ENCODE measurements at places on chromosomes 7 and 10.
A peak's percentile ranks its signal among the peaks of the same experiment; 100 is the strongest.

DNA sequence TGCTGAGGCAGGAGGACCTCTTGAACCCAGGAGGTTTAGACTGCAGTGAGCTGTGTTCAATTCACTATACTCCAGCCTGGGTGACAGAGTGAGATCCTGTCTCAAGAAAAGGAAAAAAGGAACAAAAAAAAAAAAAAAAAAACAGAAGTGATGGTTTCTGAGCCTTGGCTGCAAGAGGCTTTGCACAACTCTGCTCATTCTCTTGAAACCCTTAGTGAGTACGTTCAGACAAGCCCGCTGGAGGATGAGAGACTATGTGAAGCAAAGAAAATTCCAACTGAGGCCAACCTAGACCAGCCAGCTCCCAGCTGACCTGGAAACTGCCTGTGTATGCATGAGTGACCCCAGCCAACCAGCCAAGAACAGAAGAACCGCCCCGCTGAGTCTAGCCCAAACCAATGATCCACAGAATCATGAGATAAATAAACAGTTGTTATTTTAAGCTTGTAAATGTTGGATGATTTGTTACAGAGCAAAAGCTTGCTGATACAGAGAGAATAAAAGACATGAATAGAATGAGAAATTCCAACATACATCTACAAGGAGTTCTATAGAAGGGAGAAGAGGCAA is 50.6 kb upstream of the FZD9 start:
- H3K4me3 ChIP-seq: no peak overlapping the region
- H3K27ac ChIP-seq: no peak overlapping the region
- H3K36me3 ChIP-seq: no peaks in the 10 kb centered on the region
- no peak for DNase-seq
- no peaks in the 10 kb centered on the region for H3K4me1 ChIP-seq

- H3K27ac ChIP-seq: no peak overlapping the region
- no peak for DNase-seq
- H3K4me3 ChIP-seq: no peak overlapping the region
These were observed 35.6 kb downstream of the PLAC9 start for GRCh38 chr10:80168162-80168511.

DNA sequence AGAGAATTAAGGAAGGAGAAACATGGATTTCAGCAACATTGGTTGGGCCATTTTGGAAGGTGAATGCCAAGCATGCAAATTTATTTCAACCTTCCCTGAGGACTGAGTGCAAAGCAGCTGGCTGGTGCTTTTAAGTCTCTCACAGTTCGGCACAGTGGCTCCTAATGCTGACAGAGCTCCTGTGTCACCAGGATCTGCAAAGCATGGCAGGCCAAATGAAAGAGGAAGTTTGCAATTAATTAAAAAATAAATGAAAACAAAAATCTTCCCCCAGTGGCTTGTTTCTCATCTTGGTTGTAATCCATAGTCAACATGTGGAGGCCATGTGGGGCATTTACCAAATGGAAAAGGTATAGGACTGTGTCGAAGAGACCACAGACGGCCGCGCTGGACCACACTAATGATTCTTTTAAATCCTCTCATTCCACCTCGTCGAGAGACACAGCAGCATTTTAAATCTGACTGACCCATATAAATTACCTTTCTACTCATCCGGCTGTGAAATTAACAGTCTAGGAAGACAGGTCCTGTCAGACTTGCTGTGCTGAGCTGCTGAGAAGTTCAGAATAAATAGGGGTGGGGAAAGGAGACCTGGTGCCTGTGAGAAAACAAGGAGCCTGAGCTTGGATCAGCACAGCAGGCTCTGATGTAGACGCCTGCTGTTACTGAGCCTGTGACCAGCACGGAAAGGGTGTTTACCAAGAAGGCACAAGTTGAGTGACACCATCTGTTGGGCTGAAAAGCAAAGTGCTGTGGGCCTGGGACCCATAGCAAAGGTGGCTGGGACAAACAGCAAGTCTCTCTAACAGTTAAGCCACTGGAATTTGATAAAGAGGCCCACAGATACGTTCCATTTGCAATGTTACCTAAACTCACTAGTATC is 136.0 kb upstream of the COL1A2 start:
- H3K36me3 ChIP-seq: no peaks in the 10 kb centered on the region
- H3K4me3 ChIP-seq: no peak overlapping the region
- peak; percentile 35 for DNase-seq

DNA sequence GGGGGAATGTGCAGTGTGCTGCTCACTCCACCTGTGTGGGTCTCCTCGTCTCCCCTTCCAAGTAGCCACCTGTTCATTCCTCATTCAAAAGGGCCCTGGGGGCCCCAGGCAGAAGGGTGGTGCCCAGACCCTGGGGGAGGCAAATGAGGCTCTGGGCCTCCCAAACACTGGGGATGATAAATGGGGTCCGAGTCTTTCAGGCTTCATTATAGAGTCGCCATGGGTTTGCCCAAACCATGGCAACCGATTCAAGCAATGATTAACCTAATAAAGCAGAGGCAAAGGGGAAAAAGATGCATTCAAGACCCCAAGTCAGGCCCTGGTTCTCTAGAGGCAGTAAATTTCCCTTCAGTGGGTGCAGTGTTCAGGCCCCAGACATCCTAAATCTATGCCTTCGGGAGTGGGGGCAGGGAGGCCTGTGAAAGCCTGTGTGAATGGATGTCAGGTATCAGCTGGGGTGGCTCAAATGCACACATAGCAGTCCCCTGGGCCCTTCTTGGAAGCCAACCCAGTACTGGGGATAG is 10.4 kb downstream of the NEUROG3 start:
- peaks cover 86% of the 10 kb centered on the region for H3K27me3 ChIP-seq
- H3K27ac ChIP-seq: no peak overlapping the region
- no peaks in the 10 kb centered on the region for H3K36me3 ChIP-seq
- no peak overlapping the region for H3K4me3 ChIP-seq
- H3K4me1 ChIP-seq: peaks cover 18% of the 10 kb centered on the region
- DNase-seq: no peak

DNA sequence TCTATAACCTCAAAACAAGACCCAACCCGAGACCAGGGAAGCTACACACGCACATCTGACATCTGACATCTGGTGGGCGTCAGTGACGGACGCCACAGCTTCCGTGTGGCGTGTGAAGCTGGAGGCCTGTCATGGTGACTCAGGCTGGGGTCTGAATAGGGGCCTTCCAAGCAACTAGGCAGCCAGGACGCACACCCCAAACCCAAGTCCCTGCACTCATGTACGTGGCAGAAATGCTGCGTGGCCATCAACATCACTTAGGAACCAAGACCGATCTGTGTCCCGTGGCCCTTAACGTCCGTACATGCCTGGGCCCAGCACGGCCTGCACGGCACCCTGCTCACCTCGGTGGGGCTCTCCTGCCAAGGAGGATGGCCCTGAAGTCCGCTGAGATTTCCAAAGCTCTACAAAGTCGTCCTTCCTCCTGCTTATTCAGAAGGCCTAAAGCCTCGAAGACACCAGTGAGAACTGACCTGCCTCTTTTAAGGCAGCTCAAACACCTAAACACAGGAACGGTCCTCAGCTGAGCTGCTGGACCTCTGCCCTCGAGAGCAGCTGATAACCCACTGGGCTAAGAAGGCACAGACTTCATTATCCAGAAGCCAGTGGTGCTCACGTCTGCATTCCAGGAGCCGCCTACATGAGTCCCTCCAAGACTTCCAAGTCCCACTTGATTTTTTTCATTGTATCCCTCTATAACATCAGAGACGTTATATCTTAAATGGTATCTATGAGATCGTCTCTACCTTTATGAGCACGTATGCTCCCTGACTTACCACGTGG is 82.5 kb downstream of the DIP2C start:
- no peaks in the 10 kb centered on the region for H3K36me3 ChIP-seq
- no peaks in the 10 kb centered on the region for H3K27me3 ChIP-seq
- peaks cover 48% of the 10 kb centered on the region for H3K4me1 ChIP-seq
- DNase-seq: no peak
- H3K4me3 ChIP-seq: no peak overlapping the region
- no peak overlapping the region for H3K27ac ChIP-seq

DNA sequence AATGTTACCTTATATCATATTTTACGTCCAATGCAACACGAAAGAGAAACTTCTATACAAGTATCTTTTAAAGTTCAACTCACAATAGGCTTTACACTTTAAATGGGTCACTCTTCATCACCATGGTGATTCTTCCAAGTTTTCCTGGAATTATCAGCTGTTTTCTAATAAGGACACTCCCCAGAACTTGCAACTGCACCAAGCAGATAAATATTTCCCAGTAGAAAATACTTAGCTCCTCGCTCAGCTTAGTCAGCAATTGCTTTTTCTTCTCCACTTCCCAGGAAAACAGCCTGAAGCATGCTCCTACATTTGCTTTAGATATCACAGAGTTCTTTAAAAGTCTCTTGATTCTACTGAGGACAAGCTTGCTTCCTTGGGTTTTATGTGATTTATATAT is 25.7 kb upstream of the ADD3 start:
- H3K4me3 ChIP-seq: no peak overlapping the region
- H3K36me3 ChIP-seq: no peaks in the 10 kb centered on the region
- no peak overlapping the region for H3K27ac ChIP-seq
- H3K4me1 ChIP-seq: peaks cover 7% of the 10 kb centered on the region
- no peaks in the 10 kb centered on the region for H3K27me3 ChIP-seq

- H3K36me3 ChIP-seq: no peaks in the 10 kb centered on the region
- no peak overlapping the region for H3K27ac ChIP-seq
- peak; percentile 66 for DNase-seq
These were observed 55.4 kb downstream of the MICALL2 start for GRCh38 chr7:1403638-1404459.

DNA sequence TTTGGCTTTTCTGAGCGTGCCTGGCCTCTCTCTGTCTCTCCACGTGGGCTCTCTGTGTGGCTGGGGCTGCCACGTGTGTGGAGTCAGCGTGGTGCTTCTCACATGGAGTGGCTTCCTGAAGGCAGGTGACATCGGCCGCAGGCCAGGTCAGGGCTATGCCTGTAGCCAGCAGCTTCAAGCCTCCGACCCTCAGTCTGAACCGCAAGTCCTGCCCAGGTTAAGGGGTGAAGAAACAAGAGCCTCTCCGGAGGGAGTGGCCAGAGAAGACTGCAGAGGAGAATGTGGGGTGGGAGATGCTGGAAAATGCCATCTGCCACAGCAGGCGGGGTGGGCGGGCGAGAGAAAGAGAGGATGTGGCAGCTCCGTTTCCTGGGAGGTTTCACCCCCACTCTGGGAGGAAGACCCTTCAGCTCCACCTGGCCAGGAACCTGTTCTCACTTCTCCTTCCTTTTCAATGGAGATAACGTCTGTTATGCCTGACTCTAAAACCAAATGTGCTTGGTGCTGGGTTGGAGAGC is 14.3 kb upstream of the VIPR2 start:
- no peaks in the 10 kb centered on the region for H3K27me3 ChIP-seq
- no peak overlapping the region for H3K27ac ChIP-seq
- H3K36me3 ChIP-seq: no peaks in the 10 kb centered on the region
- no peak overlapping the region for H3K4me3 ChIP-seq

GRCh38 chr7:31100445-31100844 is 48.3 kb downstream of the ADCYAP1R1 start:
- no peak for DNase-seq
- H3K4me1 ChIP-seq: no peaks in the 10 kb centered on the region
- H3K4me3 ChIP-seq: no peak overlapping the region

- H3K4me1 ChIP-seq: peaks cover 12% of the 10 kb centered on the region
- no peak for DNase-seq
- H3K27me3 ChIP-seq: no peaks in the 10 kb centered on the region
- no peak overlapping the region for H3K4me3 ChIP-seq
- no peak overlapping the region for H3K27ac ChIP-seq
These were observed 45.9 kb downstream of the SGMS1 start for GRCh38 chr10:50577681-50578350.

- peaks cover 4% of the 10 kb centered on the region for H3K4me1 ChIP-seq
- H3K36me3 ChIP-seq: no peaks in the 10 kb centered on the region
- H3K27me3 ChIP-seq: peaks cover 34% of the 10 kb centered on the region
- no peak overlapping the region for H3K4me3 ChIP-seq
- H3K27ac ChIP-seq: no peak overlapping the region
These were observed 5.4 kb upstream of the FAM237B start for GRCh38 chr7:90326500-90326899.

DNA sequence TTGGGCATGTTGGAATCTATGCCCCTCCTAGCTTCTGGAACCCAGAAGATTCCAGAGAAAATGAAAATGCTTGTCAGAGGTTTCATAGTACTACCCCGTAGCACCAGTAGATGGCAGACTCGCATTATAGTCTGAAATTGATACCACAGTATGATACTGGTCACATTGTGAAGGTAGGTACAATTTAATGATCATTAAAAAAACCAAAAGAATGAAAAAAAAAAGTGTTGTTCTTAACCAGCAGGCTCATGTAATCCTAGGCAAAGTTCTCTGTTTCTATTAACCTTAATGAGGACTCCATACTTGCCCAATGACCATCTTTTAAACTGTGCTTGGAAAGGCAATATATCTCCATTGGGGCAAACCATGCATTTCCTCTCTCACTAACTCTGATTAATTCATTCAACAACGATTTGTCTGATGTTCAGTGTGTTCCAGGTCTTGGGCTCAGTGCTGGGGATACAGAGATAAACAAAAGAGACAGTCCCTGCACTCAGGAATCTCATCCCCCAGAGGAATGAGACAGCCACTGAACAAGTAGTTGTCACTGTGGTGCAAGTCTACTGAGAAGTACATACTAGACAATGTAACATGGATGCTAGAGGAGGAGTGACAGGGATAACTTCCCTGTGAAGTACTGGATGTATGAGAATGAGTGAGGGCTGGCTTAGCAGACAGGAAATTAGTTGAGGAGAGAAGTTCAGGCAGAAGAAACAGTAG is 223.5 kb upstream of the PHYHIPL start:
- no peak overlapping the region for H3K27ac ChIP-seq
- no peaks in the 10 kb centered on the region for H3K36me3 ChIP-seq
- no peak overlapping the region for H3K4me3 ChIP-seq
- peaks cover 32% of the 10 kb centered on the region for H3K27me3 ChIP-seq
- H3K4me1 ChIP-seq: no peaks in the 10 kb centered on the region
- peak; percentile 64 for DNase-seq

- no peaks in the 10 kb centered on the region for H3K36me3 ChIP-seq
- no peaks in the 10 kb centered on the region for H3K27me3 ChIP-seq
- DNase-seq: no peak
These were observed 39.3 kb downstream of the TMEM270 start for GRCh38 chr7:73900286-73900685.

DNA sequence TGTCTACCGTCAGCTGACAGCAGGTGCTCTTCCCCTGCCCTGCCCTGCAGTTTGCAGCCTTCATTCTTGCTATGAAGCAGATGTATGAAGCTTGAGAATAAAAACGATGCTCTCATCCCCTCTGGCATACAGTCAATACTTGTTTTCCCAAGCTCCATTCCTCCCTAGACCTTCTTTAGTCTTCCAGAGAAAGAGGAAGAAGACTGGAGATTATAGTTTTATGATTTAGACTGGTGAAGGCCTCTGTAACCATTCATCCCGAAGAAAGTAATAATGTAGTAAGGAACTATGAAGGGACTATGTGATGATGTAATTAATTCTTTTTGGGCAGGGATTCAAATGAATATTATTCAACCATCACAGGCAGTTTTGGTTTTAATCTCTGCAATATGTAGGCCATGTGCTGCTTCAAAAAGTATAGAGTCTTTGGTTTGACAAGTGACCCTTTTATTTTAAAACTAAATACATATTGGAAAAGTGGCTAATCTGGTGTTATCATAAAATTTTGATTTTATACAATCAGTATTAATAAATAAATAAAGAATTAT is 242.4 kb upstream of the KIAA1217 start:
- H3K27me3 ChIP-seq: no peaks in the 10 kb centered on the region
- H3K36me3 ChIP-seq: no peaks in the 10 kb centered on the region
- no peaks in the 10 kb centered on the region for H3K4me1 ChIP-seq
- no peak for DNase-seq
- H3K27ac ChIP-seq: no peak overlapping the region

- DNase-seq: no peak
- peaks cover 4% of the 10 kb centered on the region for H3K27me3 ChIP-seq
- no peaks in the 10 kb centered on the region for H3K4me1 ChIP-seq
- H3K36me3 ChIP-seq: no peaks in the 10 kb centered on the region
- H3K4me3 ChIP-seq: no peak overlapping the region
These were observed 377.6 kb downstream of the DNAJB6 start for GRCh38 chr7:157714166-157715070.
